Stimulated activated CD8-positive, alpha-beta memory T cell treated with anti-CD3 and anti-CD28 coated beads, Interleukin-2, amount 100 ng/mL, for 48 hours (primary cell): ENCODE measurements at places on chromosomes 13 and 19.

DNA sequence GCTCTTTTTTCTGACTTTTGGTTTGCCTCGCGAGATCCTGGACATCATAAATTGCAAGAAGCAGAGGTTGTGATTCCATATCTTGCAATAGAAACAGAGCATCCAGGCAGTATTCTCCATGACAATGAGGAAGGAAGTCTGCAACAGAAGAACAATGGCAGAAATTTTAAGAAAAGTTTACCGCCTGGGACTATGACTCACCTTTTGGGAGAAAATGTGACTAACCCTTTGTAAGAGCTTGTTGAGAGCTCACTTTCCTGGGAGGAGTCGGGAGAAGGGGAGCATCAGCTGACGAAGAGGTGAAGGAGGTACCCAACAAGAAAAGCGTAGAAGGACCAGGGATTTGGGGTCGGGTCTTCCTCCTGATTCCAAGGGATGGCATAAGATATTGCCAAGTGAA, 34.3 kb upstream of the TNFSF11 start:
- no peak for DNase-seq

DNA sequence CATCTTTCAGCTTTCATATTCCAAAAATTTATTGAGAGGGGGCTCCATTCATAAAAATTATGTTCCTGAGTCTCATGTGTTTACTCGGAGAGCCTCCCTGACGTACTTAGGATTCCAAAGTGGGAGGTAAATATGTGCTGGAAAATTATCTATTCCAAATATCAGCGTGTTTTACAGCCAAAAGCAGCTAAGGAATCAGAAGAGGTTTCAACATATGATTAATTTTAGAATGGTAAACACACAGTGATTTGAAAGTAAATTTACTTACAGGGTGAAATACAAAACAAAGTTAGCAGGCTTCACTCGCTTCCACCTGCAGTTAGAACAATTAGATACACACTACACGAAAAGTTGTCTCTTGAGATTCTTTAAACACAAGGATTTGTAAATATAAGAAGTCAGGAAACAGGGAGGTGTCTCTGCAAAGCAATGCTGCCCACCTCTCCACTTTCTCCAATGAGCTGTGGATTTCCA, 313.8 kb upstream of the NBEA start:
- DNase-seq, result no peak

GRCh38 chr13:72186730-72187422, 319.9 kb upstream of the DACH1 start:
- no peak for DNase-seq

DNA sequence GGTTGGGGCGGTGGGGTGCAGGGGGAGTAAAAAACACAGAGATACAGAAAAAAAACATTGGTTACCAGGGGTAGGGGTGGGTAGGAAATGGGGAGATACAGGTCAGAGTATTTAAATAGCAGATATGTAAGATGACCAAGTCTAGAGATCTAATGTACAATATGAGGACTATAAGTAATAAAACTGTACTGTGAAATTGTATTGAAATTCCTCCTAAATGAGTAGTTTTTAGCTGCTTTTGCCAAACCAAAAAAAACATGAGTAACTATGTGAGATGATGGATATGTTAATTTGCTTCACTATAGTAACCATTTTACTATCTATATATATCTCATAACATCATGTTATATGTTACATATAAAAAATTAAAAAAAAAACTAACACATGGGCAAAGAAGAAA, 29.6 kb downstream of the VWA8 start:
- DNase-seq, result no peak

DNA sequence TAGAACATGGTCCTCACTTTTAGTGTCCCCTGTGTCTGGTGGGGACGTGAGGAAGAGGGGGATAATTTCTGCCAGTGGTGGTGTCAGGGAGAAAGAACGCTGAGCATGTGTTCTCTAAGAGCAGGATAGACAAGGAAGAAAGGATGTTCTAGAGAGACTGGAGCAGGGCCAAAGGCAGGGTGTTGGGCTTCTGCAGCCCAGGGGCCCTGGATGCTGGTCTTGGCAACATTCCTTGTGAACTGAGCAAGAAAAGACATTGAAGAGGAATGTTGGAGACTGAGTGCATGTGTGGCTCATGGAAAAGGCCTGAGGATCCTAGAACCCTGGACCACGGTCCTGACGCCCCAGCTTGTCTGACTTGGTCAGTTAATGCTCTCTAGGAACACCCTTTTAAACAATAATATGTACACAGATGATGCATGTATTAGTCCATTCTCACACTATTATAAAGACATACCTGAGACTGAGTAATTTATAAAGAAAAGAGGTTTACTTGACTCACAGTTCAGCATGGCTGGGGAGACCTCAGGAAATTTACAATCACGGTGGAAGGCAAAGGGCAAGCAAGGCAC, 33.6 kb upstream of the SLC10A2 start:
- DNase-seq, result no peak
